ENCODE measurements at places on chromosomes 1 and 21.

- no peak for DNase-seq
Observed at GRCh38 chr1:176774224-176774623, 311.2 kb downstream of the PAPPA2 start.

DNA sequence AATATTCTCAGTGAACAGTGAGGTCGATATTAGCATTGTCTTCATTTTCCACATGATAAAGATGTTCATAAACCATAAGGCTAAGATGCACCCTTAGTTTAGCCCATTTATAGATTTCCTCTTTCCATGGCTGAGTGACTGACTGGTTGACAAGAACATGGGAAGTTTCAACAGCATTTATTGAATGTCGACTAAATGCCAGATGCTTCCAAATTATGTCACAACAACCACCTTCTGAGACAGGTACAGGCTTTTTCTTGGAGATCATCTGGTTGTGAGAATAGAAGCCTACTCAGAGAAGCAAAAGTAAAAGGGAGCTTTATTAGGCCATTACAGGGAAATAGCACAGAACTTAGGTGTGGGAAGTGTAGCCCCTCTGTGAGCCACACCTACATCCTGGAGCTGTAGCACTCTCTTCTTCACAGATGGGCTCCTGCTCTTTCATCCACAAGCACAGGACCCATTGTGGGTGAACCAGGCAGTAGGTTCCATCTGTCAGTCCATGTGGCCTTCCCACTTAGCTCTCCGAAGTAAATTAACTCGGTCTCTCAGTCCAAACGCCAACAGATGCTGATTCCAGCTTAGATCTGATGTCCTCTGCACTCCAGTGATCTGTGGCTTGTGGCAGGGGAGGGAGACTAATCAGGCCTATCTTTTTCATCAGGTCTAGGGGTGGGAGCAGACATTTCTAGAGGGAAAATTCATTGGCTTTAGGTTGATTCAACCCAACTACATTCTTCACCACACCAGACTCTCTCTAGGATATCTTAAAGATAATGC lies 14.3 kb downstream of the ATP2B4 start:
- no peak for DNase-seq

DNA sequence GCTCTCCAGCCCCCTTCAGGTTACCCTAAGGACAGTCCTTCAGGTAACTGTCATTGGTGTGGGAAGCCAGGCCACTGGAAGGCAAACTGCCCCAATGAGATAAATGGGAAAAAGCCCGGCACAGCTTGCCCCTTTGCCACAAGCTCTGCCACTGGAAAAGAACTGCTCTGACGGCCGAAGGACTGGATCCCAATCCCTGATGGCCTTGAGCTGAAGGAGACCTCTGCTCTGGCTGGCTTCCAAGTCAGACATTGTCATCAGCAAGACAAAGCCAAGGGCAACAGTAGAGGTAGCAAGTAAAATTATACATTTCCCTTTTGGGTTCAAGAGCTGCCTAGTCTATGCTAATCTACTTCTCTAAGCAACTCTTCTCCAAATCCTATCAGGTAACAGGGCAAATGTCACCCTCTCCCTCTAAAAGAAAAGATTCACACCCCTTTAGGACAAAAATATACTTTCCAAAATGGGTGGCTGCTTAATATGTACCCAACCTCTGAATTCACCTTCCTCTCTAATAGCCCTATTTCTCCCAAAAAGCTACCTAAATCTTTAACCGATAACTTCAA lies 145.8 kb downstream of the ADSS2 start:
- no peak for DNase-seq

DNA sequence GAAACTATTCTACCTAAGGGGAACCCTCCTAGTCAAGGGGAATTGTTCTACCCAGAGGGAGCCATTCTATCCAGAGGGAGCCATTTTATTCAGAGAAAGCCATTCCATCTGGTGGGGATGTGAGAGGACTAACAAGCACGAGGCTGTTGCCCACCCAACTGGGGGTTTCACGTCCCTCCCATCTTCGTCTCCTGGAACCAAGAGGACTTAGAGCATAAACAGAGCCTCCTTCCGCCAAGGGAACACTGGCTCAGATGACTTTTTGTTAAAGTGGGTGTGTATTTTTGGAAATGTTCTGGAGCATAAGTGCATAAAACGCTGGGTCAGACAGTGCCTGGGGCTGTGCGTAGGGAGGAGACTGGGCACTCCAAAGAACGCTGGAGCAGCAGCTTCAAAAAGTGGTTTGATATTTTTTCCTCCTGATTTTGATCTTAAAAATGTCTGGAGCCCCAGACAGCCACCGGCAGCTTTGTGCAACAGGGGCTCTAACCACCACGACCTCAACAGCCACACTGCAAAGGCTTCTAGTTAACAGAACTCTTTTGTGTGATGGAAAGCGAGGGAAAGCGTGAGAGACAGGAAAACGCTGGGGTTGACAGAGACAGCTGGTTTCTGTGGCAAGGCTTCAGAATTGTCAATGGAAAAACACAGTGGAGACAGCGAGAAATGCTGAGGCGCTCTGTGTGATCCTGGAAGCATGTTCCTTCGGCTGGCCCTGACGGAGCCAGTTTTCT lies 363.6 kb upstream of the CAMK1G start:
- no peak for DNase-seq

- DNase-seq = no peak
Observed at GRCh38 chr1:41508290-41508689, 23.8 kb upstream of the EDN2 start.

Measured in activated T-cell treated with anti-CD3 and anti-CD28 coated beads, Interleukin-2, amount 50 U/mL, for 72 hours (primary cell).